ENCODE measurements at places on chromosomes 12 and 14.

DNA sequence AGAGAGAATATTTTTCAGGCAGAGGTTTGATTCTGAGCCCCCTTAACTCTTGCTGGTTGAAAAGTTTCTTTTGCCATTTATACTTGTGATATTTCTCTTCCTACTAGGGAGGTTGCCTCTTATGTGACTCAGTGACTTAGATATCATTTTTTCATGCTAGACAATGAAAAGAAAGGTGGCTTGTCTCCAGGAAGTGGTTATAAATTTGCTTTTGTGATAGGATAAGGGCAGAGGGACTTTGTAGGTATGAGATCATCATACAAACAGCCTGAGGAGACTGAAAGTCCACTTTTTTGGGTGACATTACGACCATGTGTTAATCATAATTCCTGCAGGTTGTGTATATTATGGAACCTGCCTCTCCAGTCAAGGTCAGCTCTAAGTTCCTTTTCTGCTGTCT lies 35.8 kb downstream of the ACSM4 start:
- no peak for DNase-seq

DNA sequence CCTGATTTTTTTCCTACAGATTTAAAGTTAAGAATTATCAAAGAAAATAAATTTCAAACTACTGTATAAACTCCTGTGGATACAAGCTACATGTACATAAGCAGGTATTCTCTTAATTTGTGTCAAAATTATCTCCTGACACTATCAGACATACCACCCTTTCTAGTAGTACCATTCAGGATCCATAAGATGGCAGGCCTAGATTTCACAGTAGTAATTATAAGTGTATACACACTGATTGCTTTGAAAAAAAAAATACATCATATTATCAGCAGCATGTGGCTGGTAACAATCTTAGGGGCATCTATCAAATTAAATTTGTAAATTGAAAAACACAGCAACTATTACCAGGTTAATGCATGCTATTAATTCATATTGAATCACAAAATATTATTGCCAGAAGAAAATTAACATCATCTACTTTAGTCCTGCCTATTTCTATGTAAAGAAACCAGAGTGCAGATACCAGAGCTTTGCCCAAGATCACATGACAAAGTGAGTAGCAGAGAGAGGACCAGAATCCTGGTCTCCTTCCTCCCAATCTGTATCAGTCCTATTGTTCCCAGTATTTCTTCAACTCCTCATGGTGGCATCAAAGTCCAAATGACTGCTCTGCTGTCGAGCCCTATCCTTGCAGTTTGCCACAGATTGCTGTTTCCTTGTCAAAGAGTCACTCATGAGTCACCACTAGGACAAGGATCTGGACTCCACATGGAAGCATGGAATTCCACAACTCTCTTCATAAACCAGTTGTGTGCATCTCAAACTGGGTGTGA lies 27.7 kb upstream of the CALM1 start:
- no peak for DNase-seq

DNA sequence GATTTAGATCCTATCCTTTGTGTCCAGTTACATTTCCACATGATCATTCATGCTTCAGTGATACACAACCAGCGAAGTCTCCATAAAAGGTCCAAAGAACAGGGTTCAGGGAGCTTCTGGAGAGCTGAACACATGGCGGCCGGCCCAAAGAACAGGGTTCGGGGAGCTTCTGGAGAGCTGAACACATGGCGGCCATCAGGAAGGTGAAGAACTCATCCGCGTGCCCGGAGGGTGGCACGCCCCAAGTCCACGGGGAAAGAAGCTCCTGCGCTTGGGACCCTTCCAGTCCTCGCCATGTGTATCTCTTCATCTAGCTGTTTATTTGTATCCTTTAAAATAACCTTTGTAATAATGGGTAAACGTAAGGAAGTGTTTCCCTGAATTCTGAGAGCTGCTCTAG lies 91.9 kb upstream of the FLRT2 start:
- peak; percentile 27 for DNase-seq

- DNase-seq = no peak
Measured at GRCh38 chr14:101289230-101289690, 272.0 kb upstream of the DIO3 start.

GRCh38 chr14:94227029-94227428 lies 52.9 kb downstream of the PPP4R4 start:
- no peak for DNase-seq

DNA sequence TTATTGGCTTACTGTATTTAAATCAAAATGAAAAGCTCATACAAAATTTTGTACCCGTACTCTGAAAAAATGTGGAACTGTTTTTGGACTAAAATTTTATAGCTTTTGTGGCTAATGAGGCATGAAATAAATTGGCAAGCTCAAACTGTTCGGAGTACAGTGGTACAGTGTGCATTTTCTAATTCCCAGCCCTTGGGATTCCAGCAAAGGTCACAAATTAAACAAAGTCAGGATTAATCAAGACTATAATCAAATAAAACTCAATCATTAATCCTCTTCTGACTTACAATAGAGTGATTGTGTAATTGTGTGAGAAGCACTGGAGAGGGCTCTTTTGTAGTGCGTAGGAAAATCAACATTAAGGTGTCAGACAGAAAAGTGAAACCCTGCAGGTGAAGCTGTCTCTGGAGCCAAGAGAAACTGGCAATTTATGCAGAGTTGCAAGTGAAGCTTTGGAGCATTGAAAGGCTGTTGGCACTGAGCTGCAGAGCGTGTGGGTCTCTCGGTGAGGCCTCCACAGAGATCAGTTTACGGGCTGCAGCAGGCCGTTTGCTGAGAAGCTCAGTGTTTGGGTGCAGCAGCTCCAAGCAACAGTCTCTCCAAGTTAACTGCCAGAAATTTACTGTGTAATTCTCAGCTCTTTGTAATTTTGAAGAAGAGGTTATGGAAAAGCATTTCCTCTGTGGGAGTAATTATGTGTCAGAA lies 275.9 kb downstream of the FBXL14 start:
- DNase-seq = no peak

- no peak for DNase-seq
Measured at GRCh38 chr12:6295094-6295811, 15.2 kb upstream of the PLEKHG6 start.

GRCh38 chr12:54004841-54005530 lies 3.8 kb upstream of the HOXC8 start:
- no peak for DNase-seq

- no peak for DNase-seq
Measured at GRCh38 chr12:27424631-27425230, 21.8 kb upstream of the SMCO2 start.

DNA sequence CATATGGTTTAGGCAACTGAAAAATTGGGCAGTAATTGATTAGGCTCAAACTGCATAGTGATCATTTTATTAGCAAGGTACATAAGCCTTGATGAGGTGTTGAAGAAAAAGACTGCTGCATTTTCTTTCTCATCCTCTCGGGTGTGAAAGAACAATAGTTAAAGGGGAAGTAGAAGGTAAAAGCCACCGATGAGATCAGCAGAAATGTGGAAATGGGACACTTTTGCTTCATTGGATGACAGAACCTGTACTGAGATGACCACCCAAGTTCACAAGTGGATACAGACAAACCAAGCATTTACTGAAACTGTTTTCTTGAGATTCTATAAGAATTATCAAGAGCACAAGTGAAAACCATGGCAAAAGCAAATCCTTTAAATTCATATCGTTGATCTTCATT lies 184.0 kb downstream of the TMX1 start:
- DNase-seq = no peak

DNA sequence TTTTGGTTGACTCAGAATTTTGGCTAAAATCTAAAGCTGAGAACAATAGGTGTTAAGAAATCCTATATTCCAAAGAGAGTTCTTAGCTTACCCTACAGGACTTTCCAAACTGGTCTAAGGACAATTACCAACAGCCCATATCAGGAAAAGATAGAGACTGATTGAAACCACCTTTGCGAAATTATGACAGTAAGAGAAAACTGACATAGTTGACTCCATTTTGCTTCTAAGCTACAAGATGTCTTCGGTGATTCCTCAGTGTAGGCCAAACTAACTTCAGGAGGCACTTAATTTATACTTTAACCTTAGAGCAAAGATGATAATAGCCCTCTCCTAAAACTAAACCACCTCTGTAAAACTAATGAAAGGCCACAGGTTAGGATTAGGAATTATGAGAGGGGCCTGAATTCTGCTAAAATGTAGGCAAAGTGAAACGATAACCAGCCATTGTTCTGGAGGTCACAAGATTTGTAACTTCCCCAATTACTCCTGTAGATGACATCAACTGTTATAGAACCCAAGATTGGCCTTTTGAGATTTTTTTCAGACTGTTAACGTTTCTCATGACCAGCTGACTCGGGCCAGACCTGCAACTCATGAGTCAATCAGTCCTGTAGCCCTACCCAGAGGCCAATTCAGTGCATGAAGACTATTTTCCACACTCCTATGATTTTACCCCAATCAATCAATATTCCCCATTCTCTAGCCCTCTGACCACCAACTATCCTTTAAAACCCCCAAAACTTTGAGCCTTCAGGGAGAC lies 43.0 kb downstream of the KLRG1 start:
- DNase-seq = no peak

DNA sequence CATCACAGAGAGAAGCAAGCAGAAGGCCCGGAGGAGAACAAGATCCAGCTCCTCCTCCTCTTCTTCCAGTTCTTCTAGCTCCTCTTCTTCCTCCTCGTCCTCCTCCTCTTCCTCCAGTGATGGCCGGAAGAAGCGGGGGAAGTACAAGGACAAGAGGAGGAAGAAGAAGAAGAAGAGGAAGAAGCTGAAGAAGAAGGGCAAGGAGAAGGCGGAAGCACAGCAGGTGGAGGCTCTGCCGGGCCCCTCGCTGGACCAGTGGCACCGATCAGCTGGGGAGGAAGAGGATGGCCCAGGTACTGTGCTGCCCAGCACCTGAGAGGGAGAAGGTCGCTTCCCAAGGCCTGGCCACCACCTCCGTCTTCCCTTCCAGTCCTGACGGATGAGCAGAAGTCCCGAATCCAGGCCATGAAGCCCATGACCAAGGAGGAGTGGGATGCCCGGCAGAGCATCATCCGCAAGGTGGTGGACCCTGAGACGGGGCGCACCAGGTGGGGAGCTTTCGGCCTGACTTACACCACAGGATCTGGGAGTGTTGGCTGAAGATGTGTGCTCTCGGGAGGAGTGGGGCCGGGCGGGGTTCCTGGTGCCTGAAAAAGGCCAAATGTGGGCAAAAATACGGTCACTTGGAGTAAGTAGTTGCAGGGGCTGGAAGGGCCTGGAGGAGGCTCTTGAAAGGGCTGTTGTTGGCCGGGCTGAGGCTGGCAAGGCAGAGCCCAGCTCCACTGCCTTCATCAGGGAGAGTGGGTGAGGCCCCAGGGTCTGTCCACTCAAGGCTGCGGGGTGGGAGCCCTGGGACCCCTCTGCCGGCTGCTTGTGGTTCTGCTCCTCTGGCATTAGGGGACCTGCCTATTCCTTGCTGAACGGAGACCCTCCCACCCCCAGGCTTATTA lies 1.4 kb downstream of the ARL6IP4 start:
- no peak for DNase-seq

GRCh38 chr14:87386524-87386923 lies 606.5 kb downstream of the GALC start:
- no peak for DNase-seq

DNA sequence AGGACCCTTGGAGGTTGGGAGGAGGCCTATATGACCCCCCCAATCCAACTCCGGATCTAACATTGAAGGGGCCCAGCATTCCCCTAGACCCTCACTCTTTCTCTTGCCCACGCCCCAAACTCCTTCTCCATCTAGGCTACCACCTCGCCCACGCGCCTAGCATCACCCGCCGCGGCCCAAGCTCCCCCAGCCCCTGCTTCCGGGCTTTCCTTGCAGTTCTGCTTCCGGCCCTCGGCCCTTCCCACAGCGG lies 445 bp downstream of the CERS5 start:
- DNase-seq = no peak

- no peak for DNase-seq
Measured at GRCh38 chr14:65003394-65003793, 16.7 kb downstream of the FNTB start.

GRCh38 chr14:46368275-46368674 lies 283.3 kb downstream of the RPL10L start:
- DNase-seq = no peak

- no peak for DNase-seq
Measured at GRCh38 chr14:101031721-101032120, 128.2 kb upstream of the RTL1 start.

- no peak for DNase-seq
Measured at GRCh38 chr12:98948343-98948949, 303.4 kb downstream of the APAF1 start.

DNA sequence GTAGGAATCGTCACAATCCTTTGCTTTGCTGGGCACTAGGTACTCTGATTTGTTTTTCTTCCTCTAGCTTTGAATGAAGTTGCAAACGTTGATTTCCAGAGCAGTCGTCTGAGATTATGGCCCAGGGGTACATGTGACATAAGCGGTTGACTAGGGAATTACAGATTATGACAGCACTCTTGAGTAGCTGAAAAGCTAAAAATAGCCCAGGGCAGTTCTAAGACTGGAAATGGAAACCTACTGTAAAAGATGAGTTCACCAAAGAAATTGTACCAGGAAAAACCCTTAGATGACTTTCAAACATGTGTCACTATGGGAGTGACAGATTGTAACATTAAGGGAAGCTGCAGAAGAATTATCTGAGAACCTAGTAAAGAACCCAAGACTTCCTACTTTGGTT lies 108.5 kb downstream of the ANO6 start:
- DNase-seq = no peak

Data from upper lobe of left lung (tissue), 6 donors.